ENCODE measurements at places on chromosomes 1 and 21.

DNA sequence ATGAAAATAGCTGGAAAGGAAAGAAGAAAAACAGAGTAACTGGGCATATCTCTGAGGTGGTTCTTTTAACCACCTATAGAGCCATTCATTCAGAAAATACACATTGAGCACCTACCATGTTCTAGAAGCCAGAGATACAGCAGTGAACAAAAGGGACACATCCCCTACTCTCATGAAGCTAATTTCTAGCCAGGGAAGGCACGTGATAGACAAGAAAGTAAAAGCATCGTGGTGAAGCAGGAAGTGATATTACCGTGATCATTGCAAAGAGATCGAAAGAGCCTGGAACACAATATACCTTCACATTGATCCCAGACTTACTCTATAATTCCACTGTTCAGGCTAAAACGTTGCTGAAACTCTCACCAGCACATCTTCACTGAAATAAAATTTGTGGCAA, 76.0 kb downstream of the TIAM1 start:
- DNase-seq = no peak

- no peak for DNase-seq
Measured at GRCh38 chr1:3921765-3922164, 21.7 kb upstream of the C1orf174 start.

GRCh38 chr1:16068356-16069270, 4.8 kb downstream of the FAM131C start:
- no peak for DNase-seq

GRCh38 chr1:16458831-16459230, 18.3 kb downstream of the NECAP2 start:
- DNase-seq = no peak

GRCh38 chr21:38295997-38296764, 39.4 kb downstream of the KCNJ15 start:
- DNase-seq = no peak

- no peak for DNase-seq
Measured at GRCh38 chr1:75787524-75787923, 1.5 kb downstream of the RABGGTB start.

GRCh38 chr1:121414905-121415304, 230.1 kb downstream of the SRGAP2C start:
- no peak for DNase-seq

- DNase-seq = no peak
Measured at GRCh38 chr1:214473387-214473786, 78.0 kb downstream of the PTPN14 start.

DNA sequence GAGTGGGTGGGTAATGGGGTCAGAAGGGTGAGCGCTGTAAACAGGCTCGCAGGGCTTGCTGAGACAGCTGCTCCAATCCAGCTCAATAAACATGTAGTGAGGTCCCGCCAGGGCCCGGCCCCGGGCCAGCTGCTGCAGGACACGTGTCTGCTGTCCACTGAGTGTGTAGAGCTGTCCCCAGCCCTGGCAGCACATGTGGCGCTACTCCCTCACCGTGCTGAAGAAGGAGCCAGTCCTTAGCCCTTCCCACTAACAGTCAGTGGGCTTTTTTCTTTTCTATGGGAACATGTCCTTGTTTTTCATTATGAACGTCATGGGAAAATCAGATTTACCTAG, 78.9 kb upstream of the C1orf174 start:
- peak; percentile 60 for DNase-seq

DNA sequence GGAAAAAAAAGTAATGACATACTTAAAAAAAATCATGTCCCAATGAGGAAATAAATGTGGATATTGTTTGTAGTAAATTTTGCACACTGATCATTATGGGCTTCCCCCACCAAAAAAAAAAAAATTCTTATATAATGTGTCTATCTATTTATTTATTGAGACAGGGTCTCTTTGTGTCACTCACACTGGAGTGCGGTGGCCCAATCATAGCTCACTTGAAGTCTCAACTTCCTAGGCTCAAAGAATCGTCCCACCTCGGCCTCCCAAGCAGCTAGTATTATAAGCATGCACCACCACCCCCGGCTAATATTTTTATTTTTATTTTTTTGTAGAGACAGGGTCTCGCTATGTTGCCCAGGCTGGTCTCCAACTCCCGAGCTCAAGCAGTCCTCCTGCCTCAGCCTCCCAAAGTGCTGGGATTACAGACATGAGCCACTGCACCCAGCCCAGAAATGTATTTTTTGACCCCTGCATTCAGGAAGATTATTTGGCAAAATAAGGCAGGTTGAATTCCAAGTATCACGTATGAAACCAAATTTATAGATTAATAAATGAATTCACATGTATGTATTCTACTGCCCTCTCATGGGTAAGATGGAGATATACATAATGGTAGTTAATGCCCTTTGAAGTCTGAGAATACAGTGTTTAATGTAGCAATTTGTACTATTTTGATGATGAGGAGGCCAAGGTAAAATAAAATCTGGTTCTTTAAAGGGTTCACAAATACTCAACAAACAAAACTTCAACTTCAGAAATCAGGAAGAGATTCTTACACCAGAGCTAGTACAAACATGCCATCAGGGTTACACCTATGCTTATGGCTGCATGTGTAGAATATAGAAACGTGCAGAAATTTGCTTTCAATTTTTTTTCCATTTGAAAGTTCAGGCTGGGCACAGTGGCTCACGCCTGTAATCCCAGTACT, 1.4 kb upstream of the DENND2C start:
- no peak for DNase-seq

DNA sequence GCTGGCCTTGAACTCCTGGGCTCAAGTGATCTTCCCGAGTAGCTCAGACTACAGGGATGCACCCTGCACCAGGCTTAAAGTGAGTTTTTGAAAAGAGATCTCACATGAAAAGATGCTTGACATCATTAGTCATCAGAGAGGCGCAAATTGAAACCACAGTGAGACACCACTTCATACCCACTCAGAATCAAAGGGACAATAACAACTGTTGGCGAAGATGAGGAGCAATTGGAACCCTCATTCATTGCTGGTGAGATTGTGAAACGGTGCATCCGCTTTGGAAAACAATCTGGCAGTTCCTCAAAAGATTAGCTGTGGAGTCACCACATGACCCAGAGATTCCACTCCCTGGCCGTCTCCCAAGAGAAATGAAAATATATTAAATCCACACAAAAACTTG, 122.3 kb downstream of the PGBD5 start:
- DNase-seq = no peak

Measured in SHP77 treated with DMSO at 0.1 percent for 48 hours (cell line).